Mucosa of descending colon (tissue), 3 donors: ENCODE measurements at places on chromosomes 3 and 15.

- no peak for DNase-seq
Observed at GRCh38 chr3:16994854-16995525, 110.2 kb downstream of the PLCL2 start.

DNA sequence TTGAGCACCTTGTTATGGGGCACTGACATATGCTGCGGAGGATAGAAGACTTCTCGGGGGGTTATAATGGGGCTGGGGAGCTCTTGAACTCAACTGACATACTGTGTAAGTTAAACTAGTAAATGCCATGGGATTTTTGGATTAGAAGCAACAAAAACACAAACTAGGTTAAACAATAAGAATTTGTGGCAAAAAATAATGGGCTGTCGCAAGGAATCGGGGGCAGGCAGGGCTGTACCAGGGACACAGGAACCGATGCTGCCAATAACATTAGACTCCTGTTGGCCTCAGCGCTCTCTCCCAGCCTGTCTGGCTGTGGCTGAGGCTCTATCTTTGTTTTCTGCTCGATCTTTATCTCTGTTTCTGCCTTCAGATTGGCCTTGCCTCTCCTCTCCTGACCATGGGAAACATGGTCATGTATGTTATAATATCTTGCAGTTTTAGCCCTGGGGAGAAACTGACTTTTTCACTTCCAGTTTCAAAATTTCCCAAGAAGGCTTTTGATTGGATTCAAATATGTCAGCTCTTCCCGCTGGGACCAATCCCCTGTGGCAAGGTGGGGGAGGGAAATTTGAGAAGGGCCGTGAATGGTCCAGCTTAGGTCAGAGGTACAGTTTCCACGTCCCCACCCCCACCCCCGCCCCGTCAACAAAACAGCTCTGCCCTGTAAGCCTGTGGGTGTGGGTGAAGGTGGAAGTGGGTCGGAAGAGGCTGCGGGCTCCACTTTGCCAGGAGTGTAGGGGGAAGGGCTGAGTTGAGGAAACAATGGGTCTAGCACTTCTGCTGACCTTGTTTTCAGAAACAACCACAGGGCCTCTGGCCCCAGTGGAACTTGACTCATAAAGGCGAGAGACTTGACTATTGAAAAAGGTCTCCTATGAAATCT, 161.1 kb upstream of the TBL1XR1 start:
- DNase-seq: peak; percentile 77

DNA sequence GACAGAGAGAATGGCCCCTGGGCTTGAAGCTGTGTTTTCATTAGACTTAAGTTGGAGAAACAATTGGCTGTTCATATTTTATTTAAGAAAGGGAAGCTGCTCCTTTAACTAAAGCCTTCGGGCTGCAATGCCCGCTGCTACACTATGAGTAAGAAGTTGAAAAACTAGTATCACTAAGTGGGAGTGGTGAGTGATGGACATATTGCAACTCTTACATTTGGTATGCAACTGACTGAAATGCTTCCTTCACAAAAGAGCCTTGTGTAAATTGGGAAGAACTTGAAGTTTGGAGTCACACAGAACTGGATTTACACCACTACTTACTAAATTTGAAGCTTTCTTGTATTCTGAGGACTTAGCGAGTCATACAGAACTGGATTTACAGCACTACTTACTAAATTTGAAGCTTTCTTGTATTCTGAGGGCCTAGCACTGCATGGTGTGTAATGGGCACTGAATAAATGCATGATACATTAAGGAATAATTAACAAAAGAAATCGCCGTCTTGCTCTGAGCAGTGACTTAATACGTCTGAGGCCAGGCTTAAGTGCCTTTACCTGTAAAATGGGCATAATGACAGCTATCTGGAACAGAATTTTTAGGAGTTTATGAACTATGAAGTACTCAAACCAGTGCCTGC, 149.5 kb downstream of the RYR3 start:
- DNase-seq: no peak

DNA sequence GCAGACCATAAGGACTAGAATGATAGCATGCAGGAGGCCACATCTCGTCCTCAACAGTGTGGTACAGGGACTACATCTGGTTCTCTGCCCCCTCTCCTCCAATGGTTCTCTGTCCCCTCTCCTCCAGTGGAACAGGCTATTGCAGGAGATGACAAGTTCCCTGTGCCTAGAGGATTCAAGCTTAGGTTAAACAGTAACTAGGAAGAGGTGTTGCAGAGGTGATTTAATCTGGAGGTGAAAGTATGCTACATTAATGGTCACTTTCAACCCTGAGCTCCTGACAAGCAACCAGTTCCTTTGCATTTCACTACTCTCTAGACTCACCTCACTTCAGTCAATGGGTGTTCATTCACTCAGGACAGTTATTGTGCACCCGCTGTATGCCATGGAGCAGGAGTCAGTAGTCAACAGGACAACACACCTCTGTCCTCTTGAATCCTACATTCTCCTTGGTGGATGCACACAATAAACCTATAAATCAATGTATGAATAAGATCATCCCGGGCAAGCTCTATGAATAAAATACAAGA, 16.0 kb downstream of the SPATA12 start:
- DNase-seq: no peak

DNA sequence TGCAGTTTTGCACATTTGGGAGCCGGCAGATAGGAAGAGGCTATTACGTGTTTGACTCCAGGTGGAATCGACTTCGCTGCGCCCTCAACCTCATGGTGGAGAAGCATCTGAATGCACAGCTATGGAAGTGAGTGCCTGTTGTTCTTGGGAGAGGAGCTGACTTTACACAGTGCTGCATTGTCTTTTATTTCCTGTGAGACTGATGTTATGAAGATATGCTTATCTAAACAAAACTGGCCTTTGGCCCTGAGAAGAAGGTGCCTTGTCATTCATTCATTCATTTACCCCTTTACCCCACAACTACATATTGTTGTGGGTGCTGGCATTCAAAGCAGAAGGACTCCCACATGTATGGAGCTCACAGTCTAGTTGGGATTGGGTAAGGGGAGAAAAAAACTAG, 32.6 kb downstream of the PSMD6 start:
- no peak for DNase-seq

DNA sequence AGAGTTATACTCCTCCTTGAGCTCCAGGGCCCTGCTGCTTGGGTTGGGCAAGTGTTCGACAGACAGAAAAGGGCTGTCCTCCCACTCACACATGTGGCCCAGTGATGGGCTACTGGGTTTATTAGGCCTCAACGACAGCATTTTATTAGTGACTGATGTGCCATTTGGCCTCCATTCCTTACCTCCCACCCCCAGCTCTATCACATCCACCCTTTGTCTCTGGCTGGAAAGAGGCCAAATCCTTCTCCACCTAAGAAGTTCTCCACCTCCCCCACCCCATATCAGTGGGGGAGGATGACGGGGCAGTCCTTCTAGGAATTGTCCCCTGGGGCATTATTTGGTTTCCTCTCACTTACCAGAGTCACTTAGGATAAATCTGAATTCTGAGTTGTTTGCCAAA, 57.1 kb upstream of the WNT5A start:
- no peak for DNase-seq
